ENCODE measurements at places on chromosomes 3 and 15.

GRCh38 chr3:185337231-185337816, 25.6 kb upstream of the MAP3K13 start:
- H3K4me1 ChIP-seq = peaks cover 8% of the 10 kb centered on the region
- H3K36me3 ChIP-seq = no peaks in the 10 kb centered on the region
- no peak overlapping the region for H3K4me3 ChIP-seq
- no peaks in the 10 kb centered on the region for H3K27me3 ChIP-seq

DNA sequence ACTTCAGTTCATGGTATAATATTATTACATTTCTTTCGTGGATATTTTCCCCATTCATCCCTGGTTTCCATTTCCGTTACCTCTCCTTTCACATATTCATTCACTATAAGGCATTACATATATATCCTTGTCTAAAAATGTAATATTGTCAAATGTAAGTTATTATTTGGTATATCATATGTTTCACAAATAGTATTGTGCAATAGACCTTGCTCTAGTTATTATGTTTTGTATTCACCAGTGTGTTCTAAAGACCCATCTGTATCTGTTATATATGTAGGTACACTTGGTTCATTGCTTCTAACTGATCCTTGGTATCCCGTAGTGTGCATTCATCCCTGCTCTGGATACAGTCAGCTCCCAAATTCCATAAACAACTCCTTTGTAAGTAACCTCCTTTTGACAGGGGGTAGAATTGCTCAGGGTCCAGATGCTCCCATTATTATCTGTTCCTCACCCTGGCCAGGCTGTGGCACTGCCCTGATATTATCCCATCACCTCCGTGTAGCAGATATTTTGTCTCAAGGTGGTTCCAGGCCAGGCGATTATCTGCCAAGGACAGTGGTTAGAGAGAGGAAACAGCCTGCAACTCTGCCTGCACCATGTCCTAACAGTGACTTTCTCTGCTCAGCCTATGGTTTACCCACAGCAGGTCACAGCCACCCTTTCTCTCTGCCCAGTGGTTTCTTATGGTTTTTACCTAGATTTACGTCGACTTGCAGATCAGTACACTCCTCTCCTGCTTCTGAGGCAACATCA, 29.2 kb downstream of the PAQR9 start:
- H3K36me3 ChIP-seq = no peaks in the 10 kb centered on the region
- no peak overlapping the region for H3K27ac ChIP-seq
- no peaks in the 10 kb centered on the region for H3K4me1 ChIP-seq
- no peak for DNase-seq

DNA sequence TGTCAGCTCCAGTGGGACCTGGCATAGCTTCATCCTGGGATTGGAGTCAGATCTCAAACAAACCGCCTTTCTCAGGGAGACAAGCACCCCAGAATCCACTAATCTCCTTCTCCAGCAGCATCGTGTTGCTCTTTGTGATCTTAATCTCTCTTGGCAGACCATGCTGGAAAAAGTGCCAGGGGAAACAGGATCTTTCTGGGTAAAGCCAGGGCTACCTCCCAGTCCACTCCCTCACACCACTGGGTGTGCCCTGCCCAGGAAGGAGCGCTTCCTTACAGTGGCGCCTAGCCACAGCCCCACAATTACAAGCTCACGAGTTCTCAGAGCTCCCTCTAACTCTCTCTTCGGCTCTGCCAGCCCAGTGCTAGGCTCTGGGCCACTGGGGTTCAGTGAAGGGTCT, 32.2 kb downstream of the RPLP1 start:
- no peak for DNase-seq
- peaks cover 37% of the 10 kb centered on the region for H3K27me3 ChIP-seq
- no peak overlapping the region for H3K27ac ChIP-seq

GRCh38 chr3:53043738-53044137, 2.1 kb downstream of the SFMBT1 start:
- no peaks in the 10 kb centered on the region for H3K36me3 ChIP-seq
- H3K4me1 ChIP-seq = peaks cover 22% of the 10 kb centered on the region
- no peaks in the 10 kb centered on the region for H3K27me3 ChIP-seq
- H3K27ac ChIP-seq = no peak overlapping the region

DNA sequence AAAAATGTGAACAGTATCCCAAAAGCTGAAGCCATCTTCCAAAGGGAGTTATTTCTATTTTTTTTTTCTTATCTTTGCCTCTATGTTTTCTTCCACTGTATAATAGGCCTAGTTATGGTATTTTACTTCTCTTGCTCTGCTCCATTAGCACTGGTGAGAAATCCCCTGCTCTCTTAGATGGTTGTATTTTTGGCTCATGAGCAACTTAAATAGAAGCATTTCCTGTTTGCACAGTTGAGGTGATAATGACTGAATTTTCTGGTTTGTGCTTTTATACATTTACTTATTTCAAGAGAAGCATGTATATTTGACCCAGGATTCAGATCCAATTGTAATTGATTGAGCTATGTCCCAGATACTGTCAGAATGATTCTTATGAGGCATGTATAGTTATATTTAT, 61.6 kb upstream of the CD200R1L start:
- no peak for DNase-seq
- H3K27me3 ChIP-seq = peaks cover 42% of the 10 kb centered on the region
- H3K4me1 ChIP-seq = no peaks in the 10 kb centered on the region
- no peaks in the 10 kb centered on the region for H3K36me3 ChIP-seq

GRCh38 chr3:118987477-118987876, 47.2 kb downstream of the IGSF11 start:
- no peak overlapping the region for H3K4me3 ChIP-seq
- no peak for DNase-seq
- no peaks in the 10 kb centered on the region for H3K36me3 ChIP-seq
- no peaks in the 10 kb centered on the region for H3K4me1 ChIP-seq

DNA sequence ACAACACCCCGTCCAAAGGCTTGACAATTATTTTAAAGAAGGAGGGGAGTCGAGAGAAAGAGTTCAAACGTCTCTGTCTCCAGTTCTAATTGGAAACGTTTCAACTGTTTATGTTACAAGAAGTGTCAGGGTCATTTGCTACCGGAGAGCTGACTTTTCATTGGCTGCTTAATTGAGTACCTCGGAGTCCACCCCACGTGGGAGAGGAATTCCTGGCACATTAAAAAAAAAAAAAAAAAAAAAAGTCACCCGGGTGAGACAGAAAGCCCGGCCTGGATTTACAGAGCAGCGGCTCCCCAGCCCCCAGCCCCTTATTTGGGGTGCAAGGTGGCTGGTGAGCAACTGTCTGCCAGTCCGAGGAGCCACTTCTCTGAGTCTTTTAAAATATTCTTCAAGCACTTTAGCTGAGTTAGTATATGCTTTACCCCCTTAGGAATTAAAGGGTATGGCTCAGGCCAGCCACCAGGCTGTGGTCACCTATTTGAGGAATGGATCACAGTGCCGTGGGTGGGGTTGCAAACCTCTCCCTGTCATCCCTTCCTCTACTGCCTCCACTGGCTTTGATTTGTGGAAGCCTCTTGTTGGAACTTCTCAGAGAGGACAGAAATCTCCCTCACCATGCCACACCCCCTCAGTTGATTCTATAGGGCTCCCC, 3.9 kb upstream of the TLE3 start:
- DNase-seq = no peak
- no peak overlapping the region for H3K27ac ChIP-seq
- H3K36me3 ChIP-seq = no peaks in the 10 kb centered on the region
- H3K27me3 ChIP-seq = peaks cover 36% of the 10 kb centered on the region

DNA sequence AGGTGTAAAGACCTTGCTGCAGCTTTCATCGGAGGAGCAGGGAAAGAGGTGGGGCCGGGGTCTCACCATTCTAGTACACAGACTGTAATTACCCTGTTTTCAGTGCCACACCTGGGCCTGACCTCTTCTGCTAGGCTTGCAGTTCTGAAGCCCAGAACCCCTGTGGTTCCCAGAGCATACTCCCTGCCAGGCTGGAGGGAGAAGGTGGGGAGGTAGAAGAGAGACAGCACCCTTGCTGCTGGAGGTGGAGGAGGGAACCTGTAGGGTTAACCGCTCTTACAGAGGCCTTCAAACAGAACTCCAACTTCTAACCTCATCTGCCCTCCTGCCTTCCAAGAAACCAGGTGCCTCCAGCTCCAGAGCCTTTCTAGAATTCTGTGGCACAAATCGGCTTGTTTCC, 27.0 kb downstream of the PCOLCE2 start:
- peaks cover 6% of the 10 kb centered on the region for H3K27me3 ChIP-seq
- peaks cover 23% of the 10 kb centered on the region for H3K4me1 ChIP-seq
- H3K36me3 ChIP-seq = no peaks in the 10 kb centered on the region
- H3K4me3 ChIP-seq = no peak overlapping the region
- H3K27ac ChIP-seq = no peak overlapping the region
- no peak for DNase-seq

DNA sequence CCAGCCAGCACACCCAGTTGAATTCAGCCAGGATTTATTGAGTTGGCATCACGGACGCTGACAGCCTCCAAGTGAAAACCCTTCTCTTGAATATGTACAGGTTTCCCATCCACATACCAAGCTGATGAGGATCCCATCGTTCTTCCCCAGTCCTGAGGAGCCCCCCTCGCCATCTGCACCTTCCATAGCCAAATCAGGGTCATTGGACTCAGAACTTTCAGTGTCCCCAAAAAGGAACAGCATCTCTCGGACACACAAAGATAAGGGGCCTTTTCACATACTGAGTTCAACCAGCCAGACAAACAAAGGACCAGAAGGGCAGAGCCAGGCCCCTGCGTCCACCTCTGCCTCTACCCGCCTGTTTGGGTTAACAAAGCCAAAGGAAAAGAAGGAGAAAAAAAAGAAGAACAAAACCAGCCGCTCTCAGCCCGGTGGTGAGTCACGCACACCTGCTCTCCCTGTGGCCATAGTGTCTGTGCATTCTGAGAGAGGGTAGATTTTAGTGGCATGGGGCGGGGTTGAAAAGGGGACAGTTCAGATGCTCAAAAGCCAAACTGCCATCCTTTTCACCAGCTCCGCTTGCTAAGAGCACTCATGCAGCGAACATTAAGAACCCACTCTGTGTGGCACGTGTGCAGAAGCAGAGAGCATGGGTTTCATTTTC, 51.2 kb downstream of the KLHL25 start:
- H3K27ac ChIP-seq = peak overlapping the region; percentile 84
- peak; percentile 60 for DNase-seq
- peaks cover 38% of the 10 kb centered on the region for H3K4me1 ChIP-seq
- H3K36me3 ChIP-seq = peaks cover 55% of the 10 kb centered on the region
- H3K27me3 ChIP-seq = no peaks in the 10 kb centered on the region
- no peak overlapping the region for H3K4me3 ChIP-seq

DNA sequence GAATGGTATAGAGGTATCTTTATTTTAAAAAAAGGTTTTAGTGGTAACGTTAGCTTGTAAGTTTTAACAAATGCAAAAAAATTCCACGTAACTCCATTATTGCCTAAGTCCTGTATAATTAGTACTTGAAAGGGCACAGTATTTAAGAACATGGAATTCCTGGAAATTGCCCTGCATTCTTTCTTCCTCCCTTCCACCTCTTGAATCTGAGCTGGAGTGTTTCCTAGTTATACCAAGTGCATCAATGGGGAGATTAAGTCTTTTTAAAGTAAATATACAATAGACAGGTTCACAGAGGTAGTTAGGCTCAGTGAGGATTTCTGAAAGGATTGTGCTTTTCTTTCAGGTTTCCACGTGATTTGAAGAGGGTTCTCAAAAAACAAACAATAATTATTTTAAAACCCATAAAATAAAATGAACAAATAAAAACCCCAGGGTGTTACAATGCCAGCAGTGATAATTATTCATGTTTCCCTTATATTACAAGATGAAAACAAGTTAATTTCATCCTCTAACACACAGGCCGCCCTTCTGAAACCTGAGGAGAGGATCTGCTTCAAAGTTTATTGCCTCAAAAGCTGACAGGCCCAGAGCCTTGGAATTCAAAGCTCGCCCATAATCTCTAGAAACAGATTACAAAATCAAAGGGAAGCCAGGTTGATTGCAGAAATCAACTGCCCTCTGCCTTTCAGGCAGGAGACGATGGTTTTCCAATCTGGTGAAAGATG, 128.8 kb upstream of the LMOD3 start:
- no peak for DNase-seq
- peaks cover 34% of the 10 kb centered on the region for H3K27me3 ChIP-seq
- no peak overlapping the region for H3K27ac ChIP-seq
- H3K4me3 ChIP-seq = no peak overlapping the region

GRCh38 chr15:93274257-93274656, 185.2 kb upstream of the RGMA start:
- H3K4me1 ChIP-seq = no peaks in the 10 kb centered on the region
- H3K36me3 ChIP-seq = no peaks in the 10 kb centered on the region
- no peaks in the 10 kb centered on the region for H3K27me3 ChIP-seq
- no peak overlapping the region for H3K4me3 ChIP-seq
- no peak overlapping the region for H3K27ac ChIP-seq
- DNase-seq = peak; percentile 66

DNA sequence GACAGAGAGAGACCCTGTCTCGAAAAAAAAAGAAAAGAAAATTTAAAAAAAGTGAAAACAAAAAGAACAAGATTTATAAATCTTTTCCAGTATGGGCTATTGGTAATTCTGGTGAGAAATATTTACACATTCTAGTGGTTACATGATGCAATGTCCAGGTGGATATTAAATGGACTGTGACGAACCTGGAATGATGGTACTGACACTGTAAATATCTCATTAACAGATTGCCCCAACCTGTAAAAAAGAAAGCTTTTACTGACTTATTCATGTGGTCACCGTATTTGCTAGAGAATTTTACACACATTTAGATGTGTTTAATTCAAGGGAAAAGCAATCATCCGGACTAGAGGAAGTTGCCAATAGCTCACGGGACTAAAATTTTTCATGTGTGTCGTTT, 162.1 kb upstream of the LRIG1 start:
- no peak for DNase-seq
- H3K27me3 ChIP-seq = no peaks in the 10 kb centered on the region
- peaks cover 16% of the 10 kb centered on the region for H3K4me1 ChIP-seq
- no peak overlapping the region for H3K4me3 ChIP-seq
- no peaks in the 10 kb centered on the region for H3K36me3 ChIP-seq
- H3K27ac ChIP-seq = no peak overlapping the region

GRCh38 chr3:30221619-30222018, 384.8 kb upstream of the TGFBR2 start:
- no peak for DNase-seq
- H3K4me1 ChIP-seq = peaks cover 17% of the 10 kb centered on the region
- peaks cover 4% of the 10 kb centered on the region for H3K36me3 ChIP-seq
- H3K4me3 ChIP-seq = no peak overlapping the region

DNA sequence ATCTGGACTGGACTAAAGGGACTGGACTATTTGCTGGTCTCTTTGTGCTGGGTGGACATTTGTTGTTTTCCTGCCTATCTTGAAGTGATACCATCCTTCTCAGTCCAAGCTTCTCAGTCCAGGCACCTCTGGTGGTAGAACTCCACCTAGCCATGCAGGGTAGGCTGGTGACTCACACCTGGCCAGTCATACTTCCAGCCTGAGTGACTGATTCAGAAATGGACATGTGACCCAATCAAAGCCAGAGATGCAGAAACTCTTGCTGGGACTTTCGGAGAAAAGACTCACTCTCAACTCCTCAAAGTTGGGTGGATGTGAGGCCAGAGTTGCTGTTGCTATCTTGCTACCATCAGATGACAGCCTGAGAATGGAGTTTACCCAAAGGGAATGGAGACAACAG, 5.6 kb upstream of the ASB14 start:
- no peak overlapping the region for H3K4me3 ChIP-seq
- no peak overlapping the region for H3K27ac ChIP-seq
- H3K27me3 ChIP-seq = peaks cover 35% of the 10 kb centered on the region
- DNase-seq = no peak

- DNase-seq = no peak
- no peaks in the 10 kb centered on the region for H3K27me3 ChIP-seq
- peaks cover 66% of the 10 kb centered on the region for H3K4me1 ChIP-seq
- no peak overlapping the region for H3K4me3 ChIP-seq
- H3K36me3 ChIP-seq = peaks cover 34% of the 10 kb centered on the region
- H3K27ac ChIP-seq = peak overlapping the region; percentile 70
Observed at GRCh38 chr15:96274087-96274440, 56.4 kb upstream of the NR2F2 start.

- peaks cover 9% of the 10 kb centered on the region for H3K27me3 ChIP-seq
- no peak overlapping the region for H3K4me3 ChIP-seq
- no peak for DNase-seq
- no peaks in the 10 kb centered on the region for H3K4me1 ChIP-seq
- no peak overlapping the region for H3K27ac ChIP-seq
- H3K36me3 ChIP-seq = no peaks in the 10 kb centered on the region
Observed at GRCh38 chr3:157713101-157713500, 209.9 kb upstream of the VEPH1 start.
